ENCODE measurements at places on chromosomes 1 and 21. TPM values are rescaled to one million over a fixed set of nuclear protein-coding genes. Genes with fewer than 3 reads are reported as not detected.

- H3K27ac ChIP-seq, result no peak overlapping the region
- no peaks in the 10 kb centered on the region for H3K4me1 ChIP-seq
- no peak overlapping the region for H3K4me3 ChIP-seq
- 0 out of 2 replicates have a peak, but pooled peaks cover 14% of the 10 kb centered on the region for H3K36me3 ChIP-seq
Measured at GRCh38 chr1:11505591-11506538, 26.9 kb downstream of the DISP3 start.

- no peaks in the 10 kb centered on the region for H3K36me3 ChIP-seq
- H3K27me3 ChIP-seq, result peaks cover 26% of the 10 kb centered on the region
- H3K27ac ChIP-seq, result no peak within 1 kb of the TSS
- H3K4me1 ChIP-seq, result peaks cover 54% of the 10 kb centered on the region
Measured at GRCh38 chr1:35573198-35574124, at the start of gene TFAP2E. TSS of gene TFAP2E (plus strand) at chr1:35573314. CDS start at chr1:35573578, 264 bp downstream.

GRCh38 chr21:17370263-17370662 is 142.6 kb upstream of the CXADR start:
- no peak overlapping the region for H3K4me3 ChIP-seq
- H3K36me3 ChIP-seq, result no peaks in the 10 kb centered on the region
- H3K4me1 ChIP-seq, result peaks cover 23% of the 10 kb centered on the region
- no peak for DNase-seq
- peaks cover 2% of the 10 kb centered on the region for H3K27me3 ChIP-seq

DNAH14 gene
- 6.0 TPM for total RNA-seq

GRCh38 chr1:36156329-36157114 is 562 bp downstream of the MAP7D1 start:
- H3K27ac ChIP-seq, result peak overlapping the region; percentile 78
- H3K4me3 ChIP-seq, result peak overlapping the region; percentile 98
- peaks cover 21% of the 10 kb centered on the region for H3K36me3 ChIP-seq
- H3K4me1 ChIP-seq, result peaks cover 72% of the 10 kb centered on the region
- peak; percentile 37 for DNase-seq

Measured in HFFc6 (cell line).